ENCODE measurements at places on chromosomes 1 and 21.

DNA sequence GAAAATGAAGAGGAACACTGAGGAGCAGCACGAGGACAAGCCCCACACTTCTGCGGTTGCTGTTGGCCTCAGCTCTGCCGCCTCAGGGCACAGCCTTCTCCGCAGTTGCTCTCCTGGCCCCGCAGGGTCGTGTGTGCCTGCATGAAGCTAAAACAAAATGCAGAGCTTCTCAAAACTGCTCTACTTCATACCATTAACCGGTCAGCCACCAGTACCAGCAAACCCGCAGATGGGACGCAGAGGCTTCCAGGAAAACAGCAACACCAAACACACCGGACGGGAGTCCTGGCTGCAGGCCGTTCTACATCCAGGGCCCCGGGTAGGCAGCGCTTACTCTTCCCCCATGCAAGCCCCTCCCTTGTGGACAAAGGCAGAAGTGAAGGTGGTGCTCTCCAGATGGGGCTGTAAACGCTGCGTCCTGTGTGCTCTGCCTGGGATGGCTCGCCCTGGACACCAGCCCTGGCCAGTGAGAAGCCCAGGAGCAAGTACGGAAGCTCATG, 7.1 kb upstream of the C1orf159 start:
- no peak for DNase-seq

GRCh38 chr21:26449161-26449560, 123.9 kb downstream of the CYYR1 start:
- no peak for DNase-seq

- DNase-seq, result no peak
Measured at GRCh38 chr1:227869851-227870305, 54.4 kb downstream of the PRSS38 start.

DNA sequence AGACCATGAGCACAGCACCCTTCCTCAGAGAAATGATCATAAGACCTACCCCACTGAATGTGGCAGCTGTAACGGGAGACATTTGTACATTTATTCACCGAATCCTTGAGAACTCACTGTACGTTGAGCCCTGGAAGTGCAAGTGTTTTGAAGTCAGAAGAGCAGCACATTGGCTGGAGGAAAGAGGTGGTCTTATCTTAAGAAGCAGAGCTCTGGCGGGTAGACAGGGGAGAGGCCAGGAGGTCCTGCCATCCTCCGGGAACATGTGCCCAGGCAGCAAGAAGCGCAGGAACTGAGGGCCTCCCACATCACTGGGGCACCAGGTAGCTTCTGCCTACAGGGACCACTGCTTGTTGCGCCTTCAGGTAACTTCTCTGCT, 169.2 kb upstream of the IRF2BP2 start:
- DNase-seq, result no peak

DNA sequence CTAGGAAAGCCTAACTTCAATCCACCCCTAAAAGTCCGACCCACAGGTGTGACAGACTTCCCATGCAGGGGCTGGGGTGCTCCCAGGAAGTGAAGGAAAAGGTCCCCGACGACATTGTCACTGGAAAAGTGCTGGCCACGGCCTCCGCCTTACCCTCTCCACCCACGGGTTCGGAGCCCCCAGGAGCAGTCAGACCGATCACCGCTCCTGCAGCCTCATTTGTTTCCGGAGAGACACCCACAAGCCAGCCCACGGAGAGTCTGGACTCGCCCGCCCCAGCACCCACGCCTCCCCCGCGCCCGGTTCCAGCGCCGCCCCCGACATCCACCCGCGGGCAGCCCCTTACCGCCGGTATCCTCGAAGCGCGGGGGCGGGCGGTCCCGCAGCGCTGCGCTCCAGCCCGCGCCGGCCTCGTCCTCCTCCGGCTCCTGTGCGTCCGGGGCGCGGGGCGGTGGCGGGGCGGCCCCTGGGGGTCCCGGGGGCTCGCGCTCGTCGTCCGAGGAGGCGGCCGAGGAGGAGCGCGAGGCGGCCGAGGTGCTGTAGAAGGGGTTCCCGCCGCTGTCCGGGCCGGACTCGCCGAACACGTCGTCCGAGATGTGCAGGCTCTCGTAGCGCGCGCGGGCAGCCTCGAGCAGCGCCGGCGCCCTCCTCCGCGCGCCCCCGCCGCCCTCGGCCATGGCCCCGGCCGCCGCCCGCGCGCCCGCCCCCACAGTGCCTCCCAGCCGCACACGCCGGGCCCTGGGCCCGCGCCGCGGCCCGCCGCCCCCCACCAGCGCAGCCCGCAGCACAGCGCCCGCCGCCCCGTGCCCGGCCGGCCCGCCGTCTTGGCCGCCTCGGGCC, 660 bp downstream of the PGBD5 start:
- no peak for DNase-seq

- no peak for DNase-seq
Measured at GRCh38 chr1:9014475-9015375, 11.5 kb downstream of the SLC2A7 start.

DNA sequence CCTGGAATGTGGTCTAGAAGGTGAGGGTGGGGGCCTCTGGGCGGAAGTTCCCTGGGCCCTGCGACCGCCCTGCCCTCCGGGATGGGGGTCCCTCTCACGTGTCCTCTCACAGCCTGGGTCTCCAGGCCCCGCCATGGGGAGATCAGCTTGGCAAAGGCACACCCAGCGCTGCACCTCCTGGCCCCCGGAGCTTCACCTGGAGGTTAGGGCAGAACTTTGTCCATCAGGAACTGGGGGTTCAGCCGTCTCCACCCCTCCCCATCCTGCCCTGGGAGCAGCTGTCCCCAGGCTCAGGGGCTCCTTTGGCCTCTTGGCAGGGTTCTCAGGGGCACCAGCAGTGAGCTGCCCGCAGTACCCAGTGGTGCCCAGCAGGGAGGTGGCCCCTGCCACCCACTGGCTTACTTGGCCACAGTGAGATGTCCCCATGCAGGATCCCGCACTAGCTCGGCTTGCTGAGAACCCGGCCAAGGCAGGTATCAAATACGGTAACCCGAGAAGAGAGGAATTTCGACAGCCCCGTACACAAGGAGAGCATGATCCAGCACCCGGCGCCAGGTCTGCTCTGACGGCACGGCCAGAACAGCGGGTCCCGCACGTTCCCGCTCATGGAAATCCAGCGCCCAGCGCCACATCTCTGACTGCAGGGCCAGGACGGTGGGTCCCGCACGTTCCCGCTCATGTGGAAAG, 36.7 kb downstream of the RRP1 start:
- no peak for DNase-seq

DNA sequence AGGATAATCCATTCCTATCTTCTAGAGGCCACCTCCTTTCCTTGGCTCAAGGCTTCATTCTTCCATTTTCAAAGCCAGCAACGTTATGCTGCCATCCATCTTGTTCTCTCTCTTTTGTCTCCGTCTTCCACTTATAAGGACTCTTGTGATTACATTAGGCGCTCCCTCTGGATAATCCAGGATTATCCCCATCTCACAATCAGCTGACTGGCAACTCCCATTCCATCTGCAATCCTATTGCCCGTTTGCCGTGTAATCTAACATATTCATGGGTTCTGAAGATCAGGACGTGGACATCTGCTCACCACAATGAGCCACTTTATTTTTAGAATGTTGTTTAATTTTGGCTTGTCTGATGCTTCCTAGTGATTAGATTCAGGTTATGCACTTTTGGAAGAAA, 89.3 kb downstream of the EBNA1BP2 start:
- DNase-seq, result no peak

- DNase-seq, result no peak
Measured at GRCh38 chr1:208242941-208243526, 1.1 kb downstream of the PLXNA2 start.

GRCh38 chr1:109315288-109315687, 8.5 kb upstream of the MYBPHL start:
- DNase-seq, result no peak

- no peak for DNase-seq
Measured at GRCh38 chr1:219536038-219536437, 76.9 kb downstream of the ZC3H11B start.

- no peak for DNase-seq
Measured at GRCh38 chr1:234944439-234945344, 183.9 kb downstream of the TOMM20 start.

- DNase-seq, result no peak
Measured at GRCh38 chr1:100538913-100539835, 1.2 kb downstream of the GPR88 start.

- no peak for DNase-seq
Measured at GRCh38 chr1:185934476-185935189, 200.4 kb downstream of the HMCN1 start.

GRCh38 chr1:61556631-61557030, 168.3 kb downstream of the TM2D1 start:
- no peak for DNase-seq

GRCh38 chr1:19315378-19316198, 3.5 kb downstream of the SLC66A1 start:
- DNase-seq, result no peak

GRCh38 chr1:35448344-35448801, 108.8 kb downstream of the KIAA0319L start:
- no peak for DNase-seq

DNA sequence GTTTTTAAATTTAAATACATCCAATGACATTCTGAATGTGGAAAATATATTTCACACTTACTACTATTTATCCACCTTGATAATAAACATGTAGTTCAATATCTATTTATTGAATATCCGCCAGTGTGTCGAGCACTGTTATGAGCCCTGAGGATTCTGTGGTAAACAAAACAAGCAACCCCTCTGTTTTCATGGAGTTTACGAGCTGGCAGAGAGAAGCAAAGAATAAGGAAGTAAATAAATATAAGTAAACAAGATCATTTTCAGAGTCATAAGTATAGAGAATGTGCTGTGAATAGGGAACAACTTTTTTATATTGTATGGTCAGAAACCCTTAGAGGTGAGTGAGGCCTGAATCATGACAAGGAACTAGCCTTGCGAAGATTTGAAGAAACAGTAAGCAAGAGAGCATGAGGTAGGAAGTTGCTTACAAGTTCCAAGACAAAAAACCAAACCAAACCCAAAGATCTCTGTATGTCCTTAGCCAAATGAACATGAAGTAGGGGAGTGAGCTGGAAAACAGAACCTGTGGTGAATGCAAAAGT, 6.4 kb upstream of the SERBP1 start:
- DNase-seq, result no peak

DNA sequence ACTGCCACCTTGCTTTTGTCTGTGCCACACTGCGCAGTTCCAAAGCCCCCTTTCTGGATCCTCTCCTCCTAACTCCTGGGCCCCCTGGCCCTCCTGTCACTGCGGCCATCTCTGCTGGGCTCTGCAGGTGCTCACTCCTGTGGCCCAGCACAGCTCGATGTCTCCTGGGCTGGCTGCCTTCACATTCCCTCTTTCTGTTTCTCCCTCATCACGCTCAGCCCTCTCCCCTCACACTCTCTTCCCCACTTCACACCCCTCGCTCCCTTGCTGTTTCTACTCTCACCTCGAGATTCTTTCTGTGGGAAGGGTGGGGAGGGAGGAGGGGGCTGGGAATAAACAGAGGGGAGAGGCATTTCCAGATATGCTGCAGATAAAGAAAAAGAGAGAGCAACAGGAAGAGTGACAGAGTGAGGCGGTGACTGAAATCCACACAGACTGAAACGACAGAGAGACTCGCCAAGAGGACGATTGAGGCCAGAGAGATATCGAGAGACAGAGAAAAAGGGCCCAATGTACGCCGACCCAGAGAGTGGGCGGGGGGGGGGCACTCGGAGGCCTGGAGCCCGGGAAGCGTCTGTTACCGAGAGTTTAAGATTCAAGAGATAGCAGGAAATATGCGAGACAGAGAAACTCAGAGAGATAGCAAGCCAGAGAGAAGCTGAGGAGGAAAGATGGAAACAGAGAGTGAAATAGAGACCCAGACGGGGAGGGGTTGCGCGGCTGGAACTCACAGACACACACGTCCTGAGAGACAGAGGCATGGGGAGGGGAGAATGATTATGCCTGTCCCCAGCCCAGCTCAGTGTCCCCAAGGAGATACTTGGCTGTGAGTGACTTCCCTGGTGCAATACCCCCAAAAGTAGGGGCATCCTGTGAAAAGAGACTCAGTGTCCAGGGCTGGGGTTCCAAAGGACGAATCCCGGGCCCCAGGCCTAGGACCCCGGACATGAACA, 666 bp downstream of the CSF3R start:
- DNase-seq, result no peak

GRCh38 chr1:30328100-30328370, 395.4 kb downstream of the MATN1 start:
- DNase-seq, result no peak

- DNase-seq, result no peak
Measured at GRCh38 chr1:81069856-81070255, 730.9 kb upstream of the ADGRL2 start.

Data from NCI-H187 treated with DMSO at 0.1 percent for 48 hours (cell line).